ENCODE measurements at places on chromosomes 1 and 21.

DNA sequence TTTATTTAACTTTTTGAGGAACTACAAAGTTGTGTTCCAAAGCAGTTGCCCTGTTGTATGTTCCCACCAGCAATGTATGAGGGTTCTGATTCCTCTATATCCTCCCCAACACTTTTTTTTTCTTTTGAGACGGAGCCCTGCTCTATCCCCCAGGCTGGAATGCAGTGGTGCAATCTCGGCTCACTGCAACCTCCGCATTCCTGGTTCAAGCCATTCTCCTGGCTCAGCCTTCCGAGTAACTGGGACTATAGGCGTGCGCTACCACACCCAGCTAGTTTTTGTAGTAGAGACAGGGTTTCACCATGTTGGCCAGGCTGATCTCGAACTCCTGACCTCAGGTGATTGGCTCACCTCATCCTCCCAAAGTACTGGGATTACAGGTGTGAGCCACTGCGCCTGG, 60.4 kb upstream of the ENAH start:
- no peaks in the 10 kb centered on the region for H3K36me3 ChIP-seq
- H3K4me1 ChIP-seq = no peaks in the 10 kb centered on the region
- no peak for DNase-seq
- H3K27ac ChIP-seq = no peak overlapping the region
- no peaks in the 10 kb centered on the region for H3K27me3 ChIP-seq

GRCh38 chr1:242452573-242452972, 71.9 kb downstream of the PLD5 start:
- H3K4me3 ChIP-seq = no peak overlapping the region
- no peak for DNase-seq
- H3K27ac ChIP-seq = no peak overlapping the region
- H3K27me3 ChIP-seq = no peaks in the 10 kb centered on the region

DNA sequence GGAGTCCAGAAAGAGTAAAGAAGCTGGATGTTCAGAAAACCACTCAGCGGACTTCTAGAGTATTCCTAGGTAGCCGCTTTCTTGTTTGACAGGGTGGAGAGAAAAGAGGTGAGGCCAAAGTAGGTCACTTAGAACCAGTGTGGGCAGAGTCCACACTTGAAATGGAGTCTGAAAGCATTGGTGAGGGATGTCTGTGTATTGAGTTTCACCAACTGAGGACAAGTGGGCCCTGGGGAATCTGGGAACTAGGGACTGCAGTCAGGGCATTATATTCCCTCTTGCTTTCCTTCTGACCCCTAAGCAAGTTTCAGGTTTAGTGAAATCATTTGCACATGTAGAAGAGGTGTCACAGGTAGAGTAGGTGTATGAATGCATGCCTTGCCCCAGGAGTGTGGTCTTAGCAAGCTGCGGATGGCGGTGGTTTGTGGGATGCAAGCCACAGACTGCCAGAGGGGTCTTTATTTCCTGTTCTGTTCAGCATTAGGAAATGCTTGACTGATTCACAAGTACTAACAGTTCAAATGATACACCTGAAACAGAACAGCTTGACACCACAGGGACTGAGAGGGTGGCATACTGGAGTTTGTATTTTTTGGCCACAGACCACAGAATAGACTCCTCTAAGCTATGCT, 1.1 kb upstream of the GNG12 start:
- H3K4me1 ChIP-seq = peaks cover 16% of the 10 kb centered on the region
- no peaks in the 10 kb centered on the region for H3K36me3 ChIP-seq
- H3K27me3 ChIP-seq = peaks cover 69% of the 10 kb centered on the region

DNA sequence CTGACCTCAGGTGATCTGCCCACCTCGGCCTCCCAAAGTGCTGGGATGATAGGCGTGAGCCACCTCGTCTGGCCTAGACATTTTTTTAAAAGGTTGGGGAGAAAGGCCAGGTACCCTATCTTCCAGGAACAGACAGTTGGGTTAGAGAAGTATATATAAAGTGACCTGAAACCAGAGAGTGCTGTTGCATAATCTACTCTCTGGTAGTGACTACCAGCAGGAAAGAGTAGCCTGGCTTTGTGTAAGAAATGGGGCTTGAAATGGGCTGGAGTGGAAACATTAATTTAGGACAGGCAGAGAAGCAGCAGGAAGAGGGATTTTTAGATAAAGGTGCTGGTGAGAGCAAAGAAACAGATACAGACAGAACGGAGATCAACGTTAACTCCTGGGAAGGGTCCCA, 125.8 kb upstream of the HOOK1 start:
- no peak for DNase-seq
- H3K36me3 ChIP-seq = no peaks in the 10 kb centered on the region
- no peak overlapping the region for H3K4me3 ChIP-seq
- no peak overlapping the region for H3K27ac ChIP-seq
- no peaks in the 10 kb centered on the region for H3K27me3 ChIP-seq

DNA sequence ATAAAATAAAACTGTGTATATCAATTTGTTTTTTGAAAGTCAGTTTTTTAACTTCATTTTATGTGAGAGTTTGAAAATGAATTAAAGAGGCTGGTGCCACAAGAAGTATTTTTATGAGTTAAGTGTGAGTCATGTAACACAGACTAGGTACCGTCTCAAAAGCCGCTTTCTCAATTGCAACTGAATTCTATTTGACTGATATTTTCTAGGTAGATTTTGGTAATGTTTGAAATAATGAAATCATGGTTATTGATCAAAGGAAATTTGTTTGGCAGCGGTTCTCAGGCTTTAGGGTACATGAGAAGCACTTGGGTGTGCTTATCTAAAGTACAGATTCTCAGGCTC, 4.6 kb downstream of the SNX27 start:
- no peak overlapping the region for H3K27ac ChIP-seq
- peaks cover 58% of the 10 kb centered on the region for H3K4me1 ChIP-seq
- no peak for DNase-seq
- H3K4me3 ChIP-seq = no peak overlapping the region

DNA sequence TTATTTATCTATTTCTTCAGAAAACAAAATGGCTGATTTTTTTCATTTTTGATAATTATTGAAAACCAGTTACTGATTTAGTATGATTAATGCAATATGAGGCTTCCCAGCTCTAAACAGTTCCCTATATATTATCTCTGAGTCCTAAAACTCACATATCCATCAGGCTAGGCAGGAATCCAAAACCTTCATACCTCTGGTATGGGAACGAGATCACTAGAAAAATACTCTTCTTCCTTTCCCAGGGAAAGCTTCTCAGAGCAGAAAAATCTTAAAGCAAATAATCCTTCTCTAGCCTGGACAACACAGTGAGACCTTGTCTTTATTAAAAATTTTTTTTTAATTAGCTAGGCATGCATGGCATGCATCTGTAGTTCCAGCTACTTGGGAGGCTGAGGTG, 42.5 kb downstream of the KDM5B start:
- H3K4me3 ChIP-seq = no peak overlapping the region
- no peaks in the 10 kb centered on the region for H3K4me1 ChIP-seq
- no peak for DNase-seq
- no peaks in the 10 kb centered on the region for H3K27me3 ChIP-seq

GRCh38 chr21:36184545-36184944, 27.9 kb downstream of the DOP1B start:
- no peak overlapping the region for H3K4me3 ChIP-seq
- H3K36me3 ChIP-seq = peaks cover 14% of the 10 kb centered on the region
- peaks cover 16% of the 10 kb centered on the region for H3K4me1 ChIP-seq
- no peaks in the 10 kb centered on the region for H3K27me3 ChIP-seq
- no peak overlapping the region for H3K27ac ChIP-seq

DNA sequence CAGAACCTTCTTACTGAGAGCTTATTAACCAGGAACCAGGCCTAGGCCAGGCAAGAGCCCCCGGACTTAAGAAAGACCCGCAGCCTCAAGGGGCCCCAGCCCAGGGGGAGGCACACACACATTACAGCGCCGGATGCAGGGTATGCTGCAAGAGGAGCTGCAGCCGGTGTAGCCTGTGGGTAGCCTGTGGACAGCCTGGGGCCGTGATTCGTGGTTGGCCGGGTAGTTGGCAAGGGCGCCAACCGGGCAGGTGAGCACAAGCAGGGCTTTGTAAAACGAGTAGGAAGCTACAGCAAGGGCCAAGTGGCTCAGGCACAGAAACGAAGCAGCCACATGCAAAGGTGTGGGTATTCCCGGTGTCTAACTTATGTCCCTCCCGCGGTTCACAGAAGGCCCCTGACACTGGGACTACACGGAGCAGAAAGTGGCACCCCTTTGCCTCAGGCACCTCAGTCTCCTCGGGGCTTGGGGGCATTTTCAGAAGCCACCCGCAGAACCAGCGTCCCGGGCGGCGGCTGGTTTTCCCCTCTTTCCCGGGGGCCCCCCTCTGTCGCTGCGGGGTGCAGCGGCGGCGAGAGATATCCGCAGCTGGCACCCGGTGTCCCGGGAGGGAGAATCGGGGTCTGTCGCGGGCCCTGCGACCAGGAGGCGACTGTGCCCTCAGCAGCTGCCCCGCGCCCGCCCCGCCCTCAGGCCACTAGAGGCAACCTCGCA, 40.8 kb downstream of the KIAA1614 start:
- no peak overlapping the region for H3K27ac ChIP-seq
- no peak for DNase-seq
- H3K4me1 ChIP-seq = peaks cover 7% of the 10 kb centered on the region
- no peaks in the 10 kb centered on the region for H3K27me3 ChIP-seq
- peaks cover 19% of the 10 kb centered on the region for H3K36me3 ChIP-seq

- no peak overlapping the region for H3K4me3 ChIP-seq
- no peaks in the 10 kb centered on the region for H3K4me1 ChIP-seq
- DNase-seq = no peak
- no peak overlapping the region for H3K27ac ChIP-seq
- no peaks in the 10 kb centered on the region for H3K36me3 ChIP-seq
- peaks cover 1% of the 10 kb centered on the region for H3K27me3 ChIP-seq
These were observed 43.1 kb downstream of the ZNF281 start for GRCh38 chr1:200366577-200367253.

- no peak for DNase-seq
- H3K4me3 ChIP-seq = no peak overlapping the region
- H3K27me3 ChIP-seq = peaks cover 3% of the 10 kb centered on the region
- H3K36me3 ChIP-seq = no peaks in the 10 kb centered on the region
- no peaks in the 10 kb centered on the region for H3K4me1 ChIP-seq
- no peak overlapping the region for H3K27ac ChIP-seq
These were observed 137.9 kb upstream of the NGF start for GRCh38 chr1:115475901-115476300.

DNA sequence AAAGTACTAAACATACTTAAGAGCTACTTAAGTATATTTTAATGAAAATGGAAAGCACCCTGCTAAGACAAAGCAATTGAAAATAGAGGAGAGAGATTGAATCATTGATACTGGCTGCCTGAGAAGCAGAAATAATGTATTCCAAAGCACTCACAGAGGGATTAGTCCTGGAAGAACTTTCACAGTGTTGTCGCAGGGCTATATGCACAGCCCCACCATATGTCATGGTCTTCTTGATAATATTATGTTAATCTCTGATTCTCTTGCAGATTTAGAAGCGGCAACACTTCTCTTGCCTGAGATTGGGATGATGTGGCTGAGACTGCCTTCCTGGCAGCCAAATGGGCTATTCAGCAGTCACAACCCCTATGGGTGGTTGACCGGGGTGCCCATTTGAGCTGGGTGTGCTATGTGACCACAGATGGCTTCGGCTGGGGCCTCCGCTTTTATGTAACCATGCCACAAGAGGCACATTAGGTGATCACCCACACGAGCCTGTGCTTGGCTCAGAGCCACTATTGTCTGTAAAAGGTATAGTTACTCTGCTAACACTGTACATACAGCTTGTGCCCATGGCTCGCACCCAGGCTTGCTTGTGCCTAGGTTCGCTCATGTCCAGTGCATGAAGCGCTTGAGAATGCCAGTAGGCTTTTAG, 152.2 kb upstream of the SGIP1 start:
- peaks cover 15% of the 10 kb centered on the region for H3K4me1 ChIP-seq
- no peak for DNase-seq
- no peaks in the 10 kb centered on the region for H3K27me3 ChIP-seq
- peaks cover 23% of the 10 kb centered on the region for H3K36me3 ChIP-seq
- H3K4me3 ChIP-seq = no peak overlapping the region

- no peak overlapping the region for H3K27ac ChIP-seq
- DNase-seq = no peak
- no peak overlapping the region for H3K4me3 ChIP-seq
- H3K36me3 ChIP-seq = peaks cover 3% of the 10 kb centered on the region
- H3K4me1 ChIP-seq = peaks cover 3% of the 10 kb centered on the region
These were observed 27.5 kb downstream of the SLC37A1 start for GRCh38 chr21:42541174-42541573.

DNA sequence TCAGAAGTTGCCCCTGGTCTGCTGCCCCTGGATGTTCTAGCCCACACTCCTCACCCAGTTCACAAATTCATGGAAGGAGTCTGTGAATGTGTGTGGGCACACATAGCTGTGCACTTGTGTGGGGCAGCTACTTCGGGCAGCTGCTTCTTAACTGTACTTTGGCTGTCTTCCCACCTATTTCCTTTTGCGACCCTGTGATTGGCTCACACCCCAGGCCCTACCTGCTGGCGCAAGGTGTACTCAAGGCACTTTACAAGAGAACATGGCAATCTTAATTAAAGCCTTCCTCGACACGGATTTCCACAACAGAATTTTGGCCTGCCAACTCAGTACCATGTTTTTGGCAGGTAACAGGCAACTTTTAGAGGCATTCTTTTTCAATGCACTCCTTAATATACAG, 86.5 kb upstream of the CTTNBP2NL start:
- DNase-seq = no peak
- no peaks in the 10 kb centered on the region for H3K4me1 ChIP-seq
- no peaks in the 10 kb centered on the region for H3K36me3 ChIP-seq
- H3K4me3 ChIP-seq = no peak overlapping the region
- H3K27me3 ChIP-seq = peaks cover 45% of the 10 kb centered on the region

DNA sequence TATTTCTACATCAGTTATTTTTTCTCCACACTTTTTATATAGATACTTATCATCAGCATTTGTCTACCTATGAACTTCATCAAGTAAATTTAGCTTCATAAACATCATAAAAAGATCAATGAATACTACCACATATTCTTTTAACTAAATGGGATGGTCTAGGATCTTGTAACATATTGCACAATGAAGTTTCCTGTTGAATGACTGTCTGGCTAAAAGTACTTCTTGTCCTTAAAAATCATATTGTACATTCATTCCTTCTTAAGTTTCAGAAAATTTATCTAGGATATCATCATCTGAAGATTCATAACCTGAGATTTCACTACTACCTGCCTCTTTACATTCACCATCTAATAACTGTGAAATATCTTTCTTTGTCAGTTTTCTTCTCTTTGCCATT, 69.0 kb downstream of the MAGI3 start:
- H3K36me3 ChIP-seq = peaks cover 5% of the 10 kb centered on the region
- peaks cover 2% of the 10 kb centered on the region for H3K4me1 ChIP-seq
- no peak overlapping the region for H3K27ac ChIP-seq
- peaks cover 2% of the 10 kb centered on the region for H3K27me3 ChIP-seq
- H3K4me3 ChIP-seq = no peak overlapping the region
- no peak for DNase-seq

DNA sequence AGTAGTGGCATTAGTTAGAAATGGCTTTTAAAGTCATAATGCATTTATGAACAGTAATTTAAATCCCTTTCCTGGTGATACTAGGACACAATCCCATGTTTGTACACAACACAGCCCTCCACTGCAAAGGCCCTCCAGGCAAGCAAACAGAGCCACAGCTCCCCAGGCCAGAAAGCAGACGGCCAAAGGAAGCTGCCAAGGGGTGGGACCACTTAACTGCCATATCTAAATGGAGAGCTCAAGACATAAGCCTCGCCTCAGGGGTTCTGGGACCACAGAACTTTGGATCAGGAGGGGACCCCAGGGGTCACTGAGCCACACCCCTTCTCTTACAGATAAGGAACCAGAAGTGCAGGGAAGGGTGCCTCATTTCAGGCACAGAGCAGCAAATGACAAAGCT, 189.7 kb downstream of the KCNH1 start:
- H3K27me3 ChIP-seq = no peaks in the 10 kb centered on the region
- no peaks in the 10 kb centered on the region for H3K36me3 ChIP-seq
- no peak for DNase-seq
- no peaks in the 10 kb centered on the region for H3K4me1 ChIP-seq

Data from activated CD4-positive, alpha-beta memory T cell treated with anti-CD3 and anti-CD28 coated beads, Interleukin-2, amount 10 ng/mL, durations not matched to agents 7 days and 5 days (primary cell).